ENCODE measurements at places on chromosomes 1 and 21.

- no peak for DNase-seq
Measured at GRCh38 chr21:25273959-25274358, 333.3 kb downstream of the MRPL39 start.

DNA sequence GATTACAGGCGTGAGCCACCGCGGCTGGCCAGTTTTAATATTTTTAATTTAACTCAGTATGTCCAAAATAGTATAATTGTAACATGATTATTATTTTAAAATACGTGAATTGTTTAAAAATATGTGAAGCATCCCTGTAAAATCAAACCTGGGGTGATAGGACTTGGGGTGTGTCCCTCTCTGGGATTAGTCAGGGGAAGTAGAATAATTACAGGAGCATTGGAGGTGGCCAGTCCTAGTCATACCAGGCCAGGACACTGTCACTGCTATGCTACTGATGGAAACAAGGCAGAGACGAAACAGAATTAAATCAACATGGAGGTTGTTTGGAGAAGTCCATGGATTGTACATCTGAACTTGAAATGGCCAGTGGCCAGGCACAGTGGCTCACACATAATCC lies 16.8 kb downstream of the SZRD1 start:
- DNase-seq = no peak

- no peak for DNase-seq
Measured at GRCh38 chr1:234243521-234244260, 129.6 kb upstream of the COA6 start.

GRCh38 chr1:159315381-159315780 lies 13.2 kb downstream of the FCER1A start:
- DNase-seq = no peak

GRCh38 chr1:180946056-180946455 lies 33.4 kb downstream of the KIAA1614 start:
- no peak for DNase-seq

DNA sequence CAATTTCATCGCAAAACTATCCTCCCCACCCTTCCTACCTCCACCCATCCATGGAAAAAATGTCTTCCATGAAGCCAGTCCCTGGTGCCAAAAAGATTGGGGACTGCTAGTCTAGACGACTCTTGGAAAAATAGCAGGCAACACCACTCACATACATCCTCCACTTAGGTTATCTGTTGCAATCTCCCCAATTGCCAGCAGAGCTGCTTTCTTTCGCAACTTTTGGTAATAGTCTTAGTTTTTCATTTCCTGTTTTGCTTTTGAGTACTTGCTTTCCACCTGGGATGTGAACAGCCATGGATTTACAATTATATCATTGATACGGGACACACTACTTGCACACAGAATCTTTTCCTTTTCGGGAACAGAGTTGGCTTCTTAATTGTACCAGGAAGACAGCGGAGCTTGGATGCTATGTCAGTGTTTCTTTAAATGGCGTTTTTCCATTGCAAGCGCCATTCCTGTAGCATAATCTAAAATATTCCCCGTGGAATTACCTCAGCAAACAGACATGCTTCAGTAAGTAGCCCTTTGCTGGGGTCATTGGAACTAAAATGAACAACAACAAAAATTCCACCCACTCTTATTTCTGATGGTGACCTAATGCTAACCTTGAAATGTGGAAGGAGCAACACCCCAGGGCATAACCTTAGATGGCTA lies 183.3 kb upstream of the ADGRL2 start:
- no peak for DNase-seq

GRCh38 chr1:98981917-98982513 lies 22.6 kb downstream of the PLPPR5 start:
- no peak for DNase-seq

- DNase-seq = no peak
Measured at GRCh38 chr1:233237647-233238046, 57.9 kb downstream of the PCNX2 start.

- DNase-seq = no peak
Measured at GRCh38 chr21:45766501-45766900, 123.0 kb downstream of the PCBP3 start.

DNA sequence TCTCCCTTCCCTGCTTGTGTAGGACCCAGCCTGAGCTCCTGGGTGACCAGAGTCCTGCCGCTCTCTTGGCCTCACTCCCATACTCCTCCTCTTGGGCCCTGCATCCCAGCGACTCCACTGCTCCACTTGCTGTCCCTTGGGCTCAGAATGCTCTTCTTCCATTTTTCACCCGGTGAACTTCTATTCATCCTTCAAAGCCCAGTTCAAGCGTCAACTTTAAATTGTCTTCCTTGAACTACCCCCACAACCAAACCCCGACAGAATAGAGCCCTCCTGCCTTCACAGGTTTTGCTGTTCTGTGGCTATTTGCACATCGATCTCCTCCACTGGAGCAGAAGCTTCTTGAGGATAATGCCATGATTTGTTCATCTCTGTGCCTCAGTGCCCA lies 215.4 kb upstream of the EDN2 start:
- no peak for DNase-seq

GRCh38 chr1:193593147-193593885 lies 406.9 kb upstream of the B3GALT2 start:
- no peak for DNase-seq

DNA sequence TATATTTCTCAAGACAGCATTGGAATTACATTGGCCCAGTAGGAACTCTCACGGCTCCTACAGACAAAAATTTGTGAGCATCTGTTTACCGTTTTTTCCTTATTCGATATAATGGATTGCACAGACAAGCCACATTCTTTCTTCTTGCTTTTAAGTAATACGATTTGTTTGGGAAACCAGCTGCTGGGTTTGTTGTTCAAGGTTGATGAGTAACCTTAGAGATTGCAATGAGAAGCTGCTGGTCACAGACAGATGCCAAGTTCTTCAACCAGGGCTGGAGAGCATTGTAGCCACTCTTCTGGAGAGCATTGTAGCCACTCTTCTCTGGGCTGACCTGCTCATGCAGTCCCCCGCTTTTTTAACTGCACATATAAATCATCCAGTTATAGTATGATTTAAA lies 1.4 kb upstream of the MIA3 start:
- DNase-seq = no peak

GRCh38 chr1:206713070-206713469 lies 28.4 kb downstream of the MAPKAPK2 start:
- no peak for DNase-seq

GRCh38 chr1:45411510-45411899 lies 71.3 kb upstream of the MUTYH start:
- no peak for DNase-seq

DNA sequence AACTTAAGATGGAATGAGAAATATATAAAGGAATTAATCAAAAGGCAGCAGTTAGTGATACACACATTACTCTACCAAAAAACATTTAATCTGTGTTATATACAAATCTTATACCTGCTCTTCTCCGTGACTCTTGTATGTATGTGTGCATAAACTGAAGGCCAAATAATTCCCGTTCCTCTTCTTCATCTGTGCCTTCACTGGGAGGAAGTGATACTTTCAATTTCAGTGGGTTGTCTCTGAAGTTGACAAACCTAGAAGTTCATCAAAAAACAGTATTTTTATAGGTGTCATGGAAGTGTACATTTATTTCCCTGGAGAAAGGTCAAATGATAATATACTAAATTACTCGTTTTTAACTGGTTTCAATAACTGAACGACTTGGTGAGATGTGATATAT lies 19.3 kb downstream of the TRMT13 start:
- no peak for DNase-seq

DNA sequence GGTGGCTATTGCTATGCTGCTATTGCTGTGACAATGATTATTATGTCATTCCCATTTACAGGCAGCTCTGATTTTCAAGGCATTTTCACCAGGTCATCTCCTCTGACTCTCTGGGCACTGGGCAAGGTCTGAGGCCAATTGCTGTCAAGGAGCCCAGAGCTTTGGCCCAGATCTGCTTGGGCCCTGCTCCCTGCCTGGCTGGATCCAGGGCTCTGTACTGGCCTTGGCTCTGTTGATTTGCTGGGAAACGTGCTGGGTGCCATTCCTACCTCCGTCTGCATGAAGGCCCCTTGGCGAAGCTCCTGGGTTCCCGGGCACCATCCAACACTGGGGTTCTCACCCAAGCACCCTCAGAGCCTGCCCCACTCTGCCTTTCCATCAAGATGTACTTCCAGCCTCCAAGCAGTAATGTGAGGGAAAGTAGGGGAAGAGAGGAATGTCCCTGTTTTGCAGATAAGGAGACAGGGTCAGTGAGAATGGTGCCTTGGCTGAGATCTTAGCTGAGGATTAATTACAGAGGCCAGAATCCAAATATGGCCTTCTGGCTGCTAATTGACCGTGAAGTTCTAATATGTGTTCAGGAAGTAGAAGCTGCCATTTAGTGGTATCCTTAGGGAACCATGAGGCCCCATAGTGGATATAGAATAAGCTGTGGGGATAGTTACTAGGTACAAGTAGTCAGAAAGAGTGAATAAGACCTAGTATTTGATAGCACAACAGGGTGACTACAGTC lies 63.9 kb downstream of the HTR6 start:
- no peak for DNase-seq

- no peak for DNase-seq
Measured at GRCh38 chr1:172469717-172470116, 25.8 kb upstream of the PIGC start.

DNA sequence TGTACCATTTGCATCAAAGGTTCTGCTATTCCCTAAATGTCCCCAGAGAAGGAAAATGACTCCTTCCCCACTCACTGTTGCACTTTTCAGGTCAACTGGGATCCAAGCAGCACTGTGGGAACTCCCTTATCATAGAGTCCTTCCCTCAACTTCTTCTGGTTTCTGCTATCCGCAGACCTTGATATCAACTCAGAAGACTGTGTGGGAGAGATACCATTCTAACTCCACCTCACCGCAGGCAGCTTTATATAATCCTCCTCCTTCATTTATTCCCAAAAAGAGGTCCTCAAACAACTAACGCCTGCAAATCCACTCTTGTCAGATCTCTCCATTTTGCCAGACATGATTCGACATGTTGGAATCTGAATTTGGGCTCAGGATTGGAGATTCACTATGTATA lies 27.3 kb downstream of the LHX9 start:
- no peak for DNase-seq

GRCh38 chr1:208951908-208952307 lies 631.6 kb upstream of the CAMK1G start:
- no peak for DNase-seq

DNA sequence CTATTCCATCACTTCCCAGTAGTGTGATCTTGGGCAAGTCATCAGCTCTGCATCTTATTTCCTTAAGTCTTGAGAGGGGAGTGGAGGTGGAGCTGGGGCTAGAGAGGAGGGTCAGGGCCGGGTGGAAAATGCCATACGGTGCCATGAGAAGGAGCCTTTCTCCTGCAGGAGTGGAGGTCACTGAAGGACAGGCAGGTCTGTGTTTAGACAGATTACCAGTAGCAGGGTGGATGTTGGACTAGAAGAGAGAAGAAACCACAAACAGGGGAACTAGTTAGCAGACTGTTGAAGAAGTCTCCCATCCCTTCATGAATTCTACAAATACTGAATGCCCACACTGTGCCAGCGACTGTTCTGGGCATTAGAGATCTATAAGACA lies 13.9 kb upstream of the CPT2 start:
- no peak for DNase-seq

- DNase-seq = no peak
Measured at GRCh38 chr1:30514137-30514654, 209.2 kb downstream of the MATN1 start.

GRCh38 chr1:68046423-68046822 lies 4.0 kb downstream of the DIRAS3 start:
- no peak for DNase-seq

- DNase-seq = no peak
Measured at GRCh38 chr1:224317383-224318045, 12.5 kb downstream of the NVL start.

DNA sequence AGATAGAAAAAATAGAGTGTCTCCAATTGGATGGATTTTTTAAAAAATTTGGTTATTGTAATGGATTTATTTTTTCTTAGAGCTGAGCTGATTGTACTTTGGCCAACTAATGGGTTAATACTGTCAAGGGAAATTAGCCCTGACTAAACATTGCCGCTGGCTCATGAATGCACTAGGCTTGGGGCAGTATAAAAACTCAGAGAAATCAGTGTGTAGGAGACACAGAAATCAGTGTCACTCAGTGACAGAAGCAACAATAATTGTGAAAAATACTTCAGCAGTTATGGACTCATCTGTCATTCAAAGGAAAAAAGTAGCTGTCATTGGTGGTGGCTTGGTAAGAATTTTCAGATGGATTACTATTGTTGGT lies at the start of gene KMO:
Gene KMO (plus strand): TSS at position 217 of the 370 bp plus-strand sequence. CDS start 67 bp downstream, at position 284.
- DNase-seq = no peak
